Esophagus muscularis mucosa (tissue), 4 donors: ENCODE measurements at places on chromosomes 2 and 18. TPM values are rescaled to one million over a fixed set of nuclear protein-coding genes. Genes with fewer than 3 reads are reported as not detected.

WNT10A gene
- not detected for total RNA-seq

GRCh38 chr2:197191177-197191939 is 119.2 kb downstream of the ANKRD44 start:
- H3K27ac ChIP-seq = no peak overlapping the region
- no peak for DNase-seq
- no peaks in the 10 kb centered on the region for H3K27me3 ChIP-seq
- no peaks in the 10 kb centered on the region for H3K36me3 ChIP-seq

GRCh38 chr2:105252271-105252670 is 10.7 kb downstream of the GPR45 start:
- H3K27ac ChIP-seq = no peak overlapping the region
- no peak overlapping the region for H3K4me3 ChIP-seq
- H3K36me3 ChIP-seq = no peaks in the 10 kb centered on the region
- DNase-seq = no peak
- H3K4me1 ChIP-seq = peaks cover 10% of the 10 kb centered on the region

DNA sequence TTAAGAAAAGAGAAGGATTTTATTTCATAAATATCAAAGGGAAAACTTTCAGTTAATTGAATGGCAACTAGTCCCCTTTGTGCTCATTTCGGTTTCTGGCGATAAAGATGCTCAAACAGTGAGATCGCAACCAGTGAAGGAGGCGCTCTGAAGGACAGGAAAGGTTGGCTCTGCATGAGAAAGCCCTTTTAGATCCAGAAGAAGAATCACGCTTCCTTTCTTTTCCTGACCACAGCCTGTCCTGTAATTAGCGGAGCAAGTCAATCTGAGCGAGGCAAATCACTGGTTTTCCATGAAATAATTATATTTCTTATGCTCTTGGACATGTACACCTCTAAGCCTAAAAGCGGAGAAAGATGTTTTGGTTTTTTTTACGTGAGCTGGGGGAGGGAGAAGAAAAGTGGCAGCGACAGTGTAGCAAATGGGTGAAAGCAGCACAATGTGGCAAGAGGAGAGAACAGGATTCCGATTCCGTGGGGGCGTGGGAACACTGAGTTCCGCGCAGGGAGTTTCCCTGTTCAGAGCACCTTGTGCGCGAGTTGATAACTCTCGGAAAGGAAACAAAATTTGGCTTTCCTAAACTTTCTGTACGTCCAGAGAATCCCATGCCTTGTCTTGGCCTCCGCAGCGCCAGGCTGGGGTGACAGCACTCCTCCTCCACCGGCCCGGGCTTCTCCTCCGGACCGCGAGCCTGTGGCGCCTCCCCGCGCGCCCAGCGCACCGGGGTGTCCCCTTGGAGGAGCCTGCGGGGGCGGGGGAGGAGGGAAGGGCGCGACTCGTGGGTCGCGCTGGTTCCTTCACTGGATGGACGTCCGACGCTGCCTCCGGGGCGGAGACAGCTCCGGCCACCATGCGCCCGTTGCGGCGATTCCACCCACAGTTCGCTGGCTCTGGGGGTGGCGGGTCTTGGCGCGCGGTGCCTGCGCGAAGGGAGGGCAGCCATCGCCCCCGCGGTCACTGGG is 620 bp upstream of the SLC9A2 start:
- H3K4me1 ChIP-seq = peaks cover 20% of the 10 kb centered on the region
- peaks cover 8% of the 10 kb centered on the region for H3K27me3 ChIP-seq
- peak overlapping the region; percentile 57 for H3K4me3 ChIP-seq
- H3K27ac ChIP-seq = no peak overlapping the region
- H3K36me3 ChIP-seq = no peaks in the 10 kb centered on the region

- H3K4me1 ChIP-seq = no peaks in the 10 kb centered on the region
- no peak for DNase-seq
- no peak overlapping the region for H3K4me3 ChIP-seq
- H3K27ac ChIP-seq = no peak overlapping the region
- no peaks in the 10 kb centered on the region for H3K27me3 ChIP-seq
- peaks cover 69% of the 10 kb centered on the region for H3K36me3 ChIP-seq
Measured at GRCh38 chr2:178428396-178428806, 22.6 kb downstream of the PRKRA start.

- H3K27ac ChIP-seq = peak within 1 kb of the TSS; percentile 75
- no peaks in the 10 kb centered on the region for H3K36me3 ChIP-seq
- peaks cover 29% of the 10 kb centered on the region for H3K27me3 ChIP-seq
- no peak for DNase-seq
- H3K4me1 ChIP-seq = peaks cover 19% of the 10 kb centered on the region
Measured at GRCh38 chr2:234496835-234497593, at the start of gene ARL4C. Gene ARL4C, minus strand, starts transcription at chr2:234497081. Its CDS starts 495 bp downstream, at chr2:234496586.
